Activated T-cell treated with anti-CD3 and anti-CD28 coated beads, Interleukin-2, amount 50 U/mL, for 24 hours (primary cell): ENCODE measurements at places on chromosomes 4 and X.

GRCh38 chr4:138802499-138802898 lies 213.1 kb upstream of the NOCT start:
- no peak for DNase-seq

GRCh38 chr4:24768006-24768405 lies 27.4 kb upstream of the SOD3 start:
- no peak for DNase-seq

DNA sequence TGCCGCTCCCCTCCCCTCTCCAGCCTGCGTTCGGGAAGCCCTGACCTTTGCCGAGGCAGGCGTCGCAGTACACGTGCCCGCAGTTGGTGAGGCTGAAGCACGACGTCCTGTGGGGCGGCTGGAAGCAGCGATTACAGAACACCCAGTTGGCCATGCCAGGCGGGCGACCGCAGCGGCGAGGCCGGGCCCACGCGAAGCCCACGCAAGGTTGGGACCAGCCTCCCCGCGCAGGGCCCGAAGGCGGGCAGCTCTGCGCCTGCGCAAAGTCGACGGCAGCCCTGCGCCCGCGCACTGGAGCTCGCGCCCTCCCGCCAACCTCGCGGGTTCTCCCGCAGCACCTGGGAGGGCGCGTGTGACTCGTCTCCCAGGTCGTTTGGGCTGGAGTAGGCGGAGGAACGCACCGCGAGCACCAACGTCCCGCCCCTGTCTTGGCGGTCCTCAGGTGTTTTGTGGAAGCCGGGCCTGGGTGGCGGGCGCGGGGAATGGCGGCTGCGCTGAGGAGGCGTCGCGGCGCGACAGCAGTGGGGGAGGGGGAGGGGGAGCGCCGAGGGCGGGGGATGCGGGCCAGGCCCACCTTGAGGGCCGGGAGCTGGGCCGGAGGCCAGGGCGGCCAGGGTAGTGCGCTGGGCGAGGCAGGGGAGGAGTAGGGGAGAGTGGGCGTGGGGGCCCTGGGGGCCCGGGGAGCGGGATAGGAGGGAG lies at the start of gene RNF212:
TSS of gene RNF212 (minus strand) at position 254 of the 699 bp plus-strand sequence. CDS start at position 154, 100 bp downstream.
- DNase-seq, result peak; percentile 70

DNA sequence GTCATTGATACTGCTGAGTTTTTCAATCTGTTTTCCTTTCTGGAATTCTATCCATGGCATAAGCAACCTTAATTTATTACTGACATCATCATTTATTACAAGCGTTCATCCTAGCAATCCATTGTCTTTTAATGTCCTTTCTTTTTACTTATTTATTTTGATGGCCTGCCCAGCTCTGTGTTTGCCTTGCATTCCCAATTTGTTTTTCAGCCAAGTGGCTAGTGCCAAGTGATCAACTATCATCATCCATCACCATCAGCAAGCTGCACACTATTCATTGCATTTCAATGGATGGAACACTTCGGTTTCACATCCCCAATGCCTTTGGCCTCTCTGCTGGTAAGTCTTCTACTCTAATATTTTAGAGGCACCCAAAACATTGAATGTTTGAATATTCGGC lies 831.7 kb upstream of the EPHA5 start:
- no peak for DNase-seq

- no peak for DNase-seq
These were observed 19.0 kb upstream of the PDE5A start for GRCh38 chr4:119647558-119647957.

DNA sequence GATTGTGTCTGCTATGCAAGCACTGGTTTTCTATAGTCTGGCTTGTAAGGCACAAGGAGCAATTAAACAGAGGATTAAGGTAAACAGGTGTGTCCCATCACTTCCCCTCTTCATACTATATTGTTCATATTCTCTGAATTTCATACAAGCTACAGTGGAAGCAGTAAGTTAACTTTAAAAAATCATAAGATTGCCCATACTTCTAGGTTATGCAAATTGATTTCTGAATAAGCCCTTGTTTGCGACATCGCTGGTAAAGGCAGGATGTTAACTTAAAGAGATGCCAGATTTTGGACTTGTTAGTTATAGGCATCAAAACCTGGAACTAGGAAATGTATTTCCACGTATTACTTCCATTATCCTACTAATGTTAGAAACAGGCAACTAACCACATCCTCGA lies 1.0 kb upstream of the TMEM131L start:
- DNase-seq, result no peak

DNA sequence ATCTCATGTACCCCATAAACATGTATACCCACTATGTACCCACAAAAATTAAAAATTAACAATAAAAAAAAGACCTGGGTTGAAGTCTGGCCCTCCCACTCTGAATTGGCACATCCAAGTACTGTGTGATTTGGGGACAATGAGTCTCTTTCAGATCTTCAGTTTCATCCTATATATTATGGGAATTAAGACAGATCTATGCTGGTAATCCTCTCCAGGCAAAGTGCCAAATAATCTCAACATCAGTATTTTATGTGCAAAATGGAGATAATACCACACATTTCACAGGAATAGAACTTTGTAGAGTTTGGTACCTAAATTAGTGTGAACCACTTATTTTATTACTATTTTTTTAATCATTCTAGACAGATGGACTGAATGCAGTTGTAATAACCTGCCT lies 11.0 kb upstream of the SCD5 start:
- no peak for DNase-seq

DNA sequence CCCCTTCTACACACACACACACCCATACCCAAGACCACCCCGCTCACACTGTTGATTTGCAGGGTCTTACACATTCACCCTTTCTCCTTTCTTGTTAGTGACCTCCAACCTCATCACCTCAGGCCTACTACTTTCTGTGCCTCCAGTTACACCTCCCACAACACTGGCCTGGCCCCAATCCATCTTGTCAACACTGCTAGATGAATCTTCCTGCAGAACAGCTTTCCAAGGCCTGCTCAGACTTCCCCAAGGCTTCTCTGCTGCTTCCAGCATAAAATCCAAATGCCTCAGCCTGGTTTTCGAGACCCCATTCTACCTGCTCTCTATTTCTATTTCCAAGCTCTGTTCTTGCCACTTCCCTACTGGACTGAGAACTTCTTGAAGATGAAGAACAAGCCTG lies 79.9 kb downstream of the NHSL2 start:
- DNase-seq, result no peak

DNA sequence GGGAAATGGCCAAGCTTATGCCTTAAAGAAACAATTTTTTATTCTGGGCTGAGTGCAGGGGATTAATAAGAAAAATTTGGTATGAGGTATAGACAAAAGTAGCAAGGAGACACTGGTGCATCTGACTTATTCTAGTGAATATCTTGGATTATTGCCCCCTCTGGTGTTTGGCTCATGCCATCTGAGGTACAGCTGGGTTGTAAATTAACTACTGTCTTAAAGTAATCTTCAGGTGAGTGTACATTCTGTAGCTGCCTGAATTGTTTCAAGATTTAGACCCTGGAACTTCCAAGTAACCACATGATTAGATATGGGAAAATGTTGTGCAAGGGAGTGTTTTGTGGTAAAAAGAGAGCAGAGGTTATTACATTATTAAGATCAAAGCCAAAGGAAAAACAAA lies 988.7 kb downstream of the FAM133A start:
- no peak for DNase-seq

DNA sequence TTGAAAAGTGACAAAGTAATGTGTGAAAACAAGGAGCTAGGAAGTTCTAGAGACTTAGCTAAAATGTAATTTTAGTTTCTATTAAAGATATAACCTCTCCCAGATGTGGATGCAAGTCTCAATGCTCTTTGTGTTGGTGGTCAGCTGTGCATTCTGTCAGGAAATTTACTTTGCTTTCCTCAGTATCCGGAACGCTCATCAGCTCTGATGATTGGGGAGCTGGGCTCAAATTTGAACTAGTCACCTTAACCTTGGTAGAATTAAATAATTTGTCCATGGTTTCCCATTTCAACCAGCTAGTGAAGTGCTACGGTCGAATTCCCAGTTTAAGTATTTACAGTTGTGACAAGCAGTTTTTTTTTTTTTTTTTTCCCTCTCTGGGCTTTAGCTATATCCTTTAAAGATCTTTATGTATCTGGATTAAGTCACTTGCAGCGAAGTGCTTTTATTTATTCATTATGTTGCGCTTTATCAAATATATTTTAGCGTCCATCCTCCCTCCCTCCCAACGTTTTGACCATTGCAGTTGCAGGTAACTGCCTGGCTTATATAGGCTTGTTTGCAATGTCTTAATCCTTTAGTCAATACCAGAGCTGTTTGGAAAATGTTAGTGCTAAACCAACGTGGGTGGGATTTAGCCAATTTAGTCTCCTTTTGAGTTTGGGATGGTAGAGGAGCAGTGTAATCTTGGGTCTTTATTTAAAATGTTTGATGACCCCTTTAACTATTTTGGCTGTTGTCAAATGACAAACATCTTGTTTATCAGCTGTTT lies 2.1 kb downstream of the OGT start:
- DNase-seq, result no peak

DNA sequence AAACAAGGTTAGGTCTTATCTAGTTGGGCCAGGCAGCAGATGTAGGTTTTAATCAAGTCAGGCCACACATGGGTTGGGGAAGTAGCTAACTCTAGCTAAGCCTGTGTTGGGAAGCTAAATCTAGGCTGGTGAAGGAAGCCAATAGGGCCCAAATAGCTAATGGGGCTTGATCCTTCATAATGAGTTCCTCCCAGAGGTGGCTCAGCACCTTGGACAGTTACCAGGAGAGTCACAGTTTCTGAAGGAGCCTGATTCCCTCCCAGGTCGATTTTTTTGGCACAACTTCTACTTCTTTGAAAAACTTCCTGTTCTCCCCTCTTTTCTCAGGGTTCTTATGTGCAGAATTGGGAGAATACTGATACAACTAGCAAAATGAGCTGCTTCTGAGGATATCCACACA lies 242.5 kb upstream of the PRPS2 start:
- DNase-seq, result no peak

GRCh38 chrX:13257223-13258051 lies 62.4 kb downstream of the ATXN3L start:
- no peak for DNase-seq

GRCh38 chrX:155188786-155189185 lies 27.5 kb upstream of the VBP1 start:
- no peak for DNase-seq

GRCh38 chr4:81084029-81084428 lies 53.5 kb downstream of the BMP3 start:
- DNase-seq, result no peak

- DNase-seq, result no peak
These were observed 209.4 kb downstream of the RAPGEF2 start for GRCh38 chr4:159312236-159312635.

GRCh38 chr4:1204286-1204827 lies 32.0 kb upstream of the SPON2 start:
- peak; percentile 28 for DNase-seq

GRCh38 chr4:66585767-66586166 lies 915.5 kb upstream of the EPHA5 start:
- DNase-seq, result no peak

DNA sequence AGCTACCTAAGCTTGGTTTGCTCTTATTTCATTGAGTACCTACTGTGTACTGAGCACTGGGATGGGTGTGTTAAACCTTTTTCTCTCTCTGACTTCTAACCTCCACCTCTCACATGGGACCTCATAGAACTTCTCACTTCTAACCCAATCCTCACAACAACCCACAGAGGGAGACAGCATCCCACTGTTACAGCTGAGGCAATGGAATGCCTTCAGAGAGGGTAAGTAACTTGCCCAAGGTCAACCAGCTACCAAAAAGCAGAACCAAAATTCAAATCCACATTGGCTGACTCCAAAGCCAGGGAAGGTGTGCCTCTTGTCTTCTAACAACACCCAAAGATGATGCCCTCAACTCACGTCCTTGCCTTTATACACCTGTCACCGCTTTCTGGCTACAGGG lies 5.4 kb downstream of the SEL1L3 start:
- DNase-seq, result no peak

DNA sequence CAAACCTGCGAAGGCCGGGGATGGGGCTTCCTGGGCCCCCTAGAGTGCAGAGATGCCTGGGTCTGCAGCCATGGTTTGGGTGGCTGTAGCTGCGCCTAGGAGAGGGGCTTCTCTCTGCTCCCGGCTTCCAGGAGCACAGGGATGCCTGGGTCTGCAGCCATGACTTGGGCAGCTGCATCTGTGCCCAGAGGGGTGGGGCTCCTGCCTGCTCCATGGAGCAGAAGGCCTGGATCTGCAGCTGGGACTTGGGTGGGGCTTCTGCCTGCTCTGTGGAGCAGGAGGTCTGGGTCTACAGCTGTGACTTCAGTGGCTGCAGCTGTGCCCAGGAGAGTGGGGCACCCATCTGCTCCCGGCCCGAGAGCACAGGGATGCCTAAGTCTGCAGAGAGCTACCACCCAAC lies 20.8 kb downstream of the SPON2 start:
- DNase-seq, result no peak

GRCh38 chrX:84363051-84363450 lies 139.2 kb downstream of the HDX start:
- no peak for DNase-seq

GRCh38 chr4:39278476-39278875 lies 87.7 kb downstream of the RFC1 start:
- DNase-seq, result no peak

DNA sequence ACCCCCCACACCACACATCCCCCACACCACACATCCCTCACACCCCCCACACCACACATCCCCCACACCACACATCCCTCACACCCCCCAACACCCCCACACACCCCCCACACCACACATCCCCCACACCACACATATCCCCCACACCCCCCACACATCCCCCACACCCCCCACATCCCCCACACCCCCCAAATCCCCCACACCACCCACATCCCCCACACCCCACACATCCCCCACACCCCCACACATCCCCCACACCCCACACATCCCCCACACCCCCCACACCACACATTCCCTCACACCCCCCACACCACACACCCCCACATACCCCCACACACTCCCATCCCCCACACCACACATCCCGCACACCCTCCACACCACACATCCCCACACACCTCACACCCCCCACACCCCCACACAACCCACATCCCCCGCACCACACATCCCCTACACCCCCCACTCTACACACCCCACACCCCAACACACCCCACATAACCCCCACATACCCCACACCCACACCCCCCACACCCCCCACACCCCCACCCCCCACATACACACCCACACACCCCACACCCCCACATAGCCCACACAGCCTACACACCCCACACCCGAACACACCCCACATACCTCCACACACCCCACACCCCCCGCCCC lies 172.9 kb downstream of the DCLK2 start:
- no peak for DNase-seq

GRCh38 chr4:103289186-103289585 lies 91.0 kb upstream of the CENPE start:
- DNase-seq, result no peak

GRCh38 chrX:111812889-111813563 lies 63.0 kb upstream of the TRPC5OS start:
- DNase-seq, result no peak

DNA sequence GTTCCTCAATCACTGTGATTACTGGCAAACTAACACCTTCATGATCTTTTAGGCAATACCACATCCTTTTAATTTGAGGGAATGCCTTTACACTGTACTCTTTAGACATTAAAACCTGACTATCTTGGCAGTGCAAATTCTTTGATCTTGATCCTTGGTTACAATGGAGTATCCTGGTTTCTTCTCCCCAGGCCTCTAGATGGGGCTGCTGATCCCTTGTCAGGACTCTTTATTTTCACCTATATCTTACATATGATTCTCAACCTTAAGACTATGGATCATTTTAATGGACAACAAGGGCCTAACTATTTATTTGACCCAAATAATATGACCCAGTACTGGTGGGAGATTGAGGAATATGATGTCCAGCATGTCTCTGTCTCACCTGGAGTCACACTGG lies 1005.5 kb upstream of the INTU start:
- DNase-seq, result no peak

GRCh38 chr4:41638866-41639265 lies 100.9 kb downstream of the LIMCH1 start:
- no peak for DNase-seq
